ENCODE measurements at places on chromosomes 6 and 20.

DNA sequence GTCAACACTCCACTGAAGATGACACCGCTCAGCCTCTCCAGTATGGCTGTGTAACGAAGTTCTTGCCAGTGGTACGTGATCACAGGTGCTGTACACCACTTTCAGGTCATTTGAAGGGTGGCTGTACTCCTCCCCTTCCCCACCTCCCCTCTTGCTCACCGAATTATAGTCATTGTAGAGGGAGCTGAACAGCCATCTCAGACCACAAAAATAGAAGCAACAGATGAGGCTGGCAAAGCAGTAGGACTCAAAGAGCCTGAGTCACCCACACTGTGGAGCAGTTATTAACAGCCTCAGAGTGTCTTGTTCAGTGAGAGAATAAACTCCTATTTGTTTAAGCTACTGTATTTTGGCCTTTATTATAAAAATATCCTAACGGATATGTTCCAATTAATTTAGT lies 192.5 kb upstream of the MCHR2 start:
- no peak for DNase-seq

DNA sequence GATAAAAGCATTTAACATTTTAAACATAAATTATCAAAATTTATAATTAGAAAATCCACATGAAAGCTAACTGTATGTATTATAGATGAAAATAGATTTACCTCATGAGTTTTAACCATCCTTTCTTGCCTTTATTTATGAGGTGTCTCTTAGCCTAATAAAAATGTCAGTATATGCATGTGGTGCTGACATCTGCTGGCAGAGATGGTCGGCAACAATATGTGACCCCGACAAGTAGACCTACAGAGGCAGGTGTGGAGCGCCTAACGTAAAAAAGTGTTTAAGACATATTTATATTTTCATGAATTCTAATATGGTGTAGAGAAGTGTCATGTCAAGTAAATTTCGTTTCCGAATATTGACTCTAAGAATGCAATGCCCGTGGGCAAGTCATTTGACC lies 149.0 kb upstream of the FUT9 start:
- peak; percentile 1 for DNase-seq

- no peak for DNase-seq
Measured at GRCh38 chr6:166423781-166424180, 41.0 kb upstream of the MPC1 start.

DNA sequence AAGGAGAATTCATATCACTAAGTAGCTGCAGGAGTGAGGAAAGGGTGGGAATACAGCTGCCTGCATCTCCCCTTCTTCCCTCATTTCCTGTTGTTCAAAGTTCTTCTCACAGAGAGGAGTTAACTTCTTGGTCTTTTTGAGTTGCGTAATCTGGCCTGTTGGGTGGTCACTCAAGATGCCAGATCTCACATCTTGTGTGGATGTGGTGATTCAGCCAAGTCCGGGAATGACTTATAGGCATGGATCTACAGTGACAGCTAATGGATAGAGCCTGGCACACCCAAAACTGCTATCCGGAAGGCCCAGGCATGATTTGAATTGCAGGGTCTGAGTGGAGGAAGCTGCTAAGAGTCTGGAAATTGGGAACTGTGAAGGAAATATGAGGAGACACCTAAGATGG lies 100.2 kb upstream of the SLC35B3 start:
- DNase-seq = peak; percentile 8

DNA sequence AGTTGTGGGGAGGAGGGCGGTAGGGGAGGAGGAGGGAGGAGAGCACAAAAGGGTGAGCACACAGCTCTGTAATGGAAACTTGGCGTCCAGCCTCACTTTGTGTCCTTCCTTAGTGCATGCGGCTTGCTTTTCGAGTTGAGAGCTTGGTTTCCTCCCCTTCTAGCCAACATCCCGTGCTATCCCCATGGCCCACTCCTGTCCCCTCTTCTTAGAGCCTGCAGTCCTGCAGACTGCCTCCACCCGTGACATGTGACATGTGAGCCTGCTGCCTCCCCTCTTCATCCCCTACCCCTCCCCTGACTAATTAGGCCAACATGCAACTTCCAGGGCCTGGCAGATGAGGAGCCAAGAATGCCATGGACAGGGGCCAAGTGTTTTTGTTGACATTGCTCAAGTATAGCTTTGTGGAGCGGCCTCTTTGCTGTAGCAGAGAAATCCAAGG lies 63.2 kb downstream of the SLC24A3 start:
- peak; percentile 10 for DNase-seq

GRCh38 chr20:32595143-32595542 lies 10.0 kb upstream of the NOL4L start:
- no peak for DNase-seq

- no peak for DNase-seq
Measured at GRCh38 chr6:20647585-20647984, 113.3 kb downstream of the CDKAL1 start.

DNA sequence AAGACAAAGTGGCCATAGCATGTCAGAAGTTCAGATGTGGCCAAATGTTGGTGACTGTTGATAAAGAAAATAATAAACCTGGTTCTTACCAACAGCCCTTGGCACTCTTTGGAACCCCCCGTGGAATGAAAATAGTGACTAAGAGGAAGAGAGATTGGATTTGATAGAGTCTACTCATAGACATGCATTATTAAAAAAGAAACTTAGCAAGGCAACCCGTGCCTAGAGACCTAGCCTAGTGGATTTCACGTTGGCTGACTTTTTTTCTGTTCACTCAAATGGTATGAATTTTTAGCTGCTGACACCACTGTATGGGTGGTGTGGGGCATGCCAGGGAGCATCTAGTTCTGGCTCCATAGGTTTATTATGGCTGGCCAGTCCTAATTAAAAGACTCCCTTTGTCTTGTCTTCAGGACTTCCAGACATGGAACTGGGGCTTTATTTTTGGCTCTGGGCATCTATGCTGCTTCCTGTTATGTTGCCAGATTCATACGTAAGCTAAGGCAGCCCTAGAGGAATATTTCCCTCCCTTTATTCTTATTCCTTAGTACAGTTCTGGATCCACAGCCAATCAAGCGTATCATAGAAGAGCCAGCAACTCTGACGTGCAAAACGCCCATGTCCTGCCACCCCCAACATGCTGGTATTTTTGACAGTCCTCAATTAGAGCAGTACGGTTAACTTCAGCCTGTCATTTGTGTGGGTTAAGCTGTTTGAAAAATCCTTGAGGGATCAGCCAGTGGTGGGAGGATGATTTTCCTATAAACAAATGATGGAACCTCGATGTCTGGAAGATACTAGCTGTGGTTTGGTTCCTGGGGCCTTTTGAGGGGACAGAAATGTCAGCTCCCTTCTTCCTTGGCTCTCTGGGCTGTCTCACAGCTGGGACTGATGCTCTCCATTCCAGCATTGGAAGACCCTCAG lies 127.5 kb downstream of the ISM1 start:
- DNase-seq = peak; percentile 10

GRCh38 chr6:138087593-138088325 lies 19.5 kb downstream of the PERP start:
- no peak for DNase-seq

- DNase-seq = no peak
Measured at GRCh38 chr6:104955491-104955890, 1.4 kb upstream of the LIN28B start.
